ENCODE measurements at places on chromosomes 6 and 20. TPM values are rescaled to one million over a fixed set of nuclear protein-coding genes. Genes with fewer than 3 reads are reported as not detected.

The NRSN2 gene
- total RNA-seq, result 73.1 TPM

The MUCL3 gene
- total RNA-seq, result not detected

The TNXB gene
- 4.8 TPM for total RNA-seq

The PHACTR1 gene
- total RNA-seq, result 0.43 TPM

The DEFB114 gene
- not detected for total RNA-seq
